ENCODE measurements at places on chromosomes 3 and 15.

DNA sequence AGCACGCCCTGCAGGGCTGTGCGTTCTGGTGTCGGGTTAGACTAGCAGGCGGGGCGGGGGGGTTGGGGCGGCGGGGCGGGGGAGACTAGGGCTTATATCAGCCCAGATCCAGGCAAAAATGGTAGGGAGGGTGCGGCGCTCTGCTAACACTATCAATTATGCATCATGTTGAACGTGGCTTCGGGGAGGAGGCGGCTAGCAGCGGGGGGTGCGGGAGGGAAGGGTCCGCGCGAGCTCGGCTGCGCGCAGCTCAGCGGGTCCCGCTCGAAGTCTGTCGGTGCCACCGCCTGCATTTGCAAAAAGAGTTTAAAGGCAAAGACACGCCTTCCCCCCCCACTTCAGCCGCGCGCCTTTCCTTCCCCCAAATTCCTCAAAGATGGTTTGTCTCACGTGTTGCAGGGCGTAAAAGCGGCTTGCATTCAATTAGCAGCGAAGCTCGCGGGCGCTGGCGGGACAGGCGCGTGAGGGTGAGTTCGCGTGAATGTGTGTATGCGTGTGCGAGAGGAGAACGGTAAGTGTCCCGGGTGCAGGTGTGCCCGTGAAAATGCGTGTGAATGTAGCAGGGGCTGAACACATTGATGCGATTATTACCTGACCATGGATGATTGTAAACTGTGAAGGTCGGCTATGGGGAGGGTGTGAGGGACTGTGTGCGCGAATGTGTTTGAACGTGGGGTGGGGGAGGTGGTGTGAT, at the start of gene ISLR2:
Gene ISLR2 (plus strand): TSS at position 432 of the 694 bp plus-strand sequence. CDS start 2,169 bp downstream, outside the sequence.
- peak; percentile 37 for DNase-seq

DNA sequence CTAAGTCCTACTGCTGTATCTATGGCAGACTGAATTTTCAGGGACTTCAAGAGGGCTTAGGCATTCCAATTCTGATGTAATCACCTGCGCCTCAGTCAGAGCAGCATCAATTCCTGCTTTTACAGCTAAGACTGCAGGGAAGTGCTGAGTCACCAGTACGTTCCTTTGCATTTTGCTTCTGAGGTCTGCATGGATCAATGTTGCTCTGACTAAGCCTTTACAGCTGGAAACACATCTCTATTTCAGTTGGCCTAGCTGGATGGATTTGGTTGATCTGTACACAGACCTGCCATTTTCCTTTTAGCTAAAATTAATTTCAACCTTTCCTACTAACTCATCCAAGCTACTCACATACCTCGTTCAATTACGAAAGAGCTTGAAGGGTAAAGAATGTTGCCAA, 51.3 kb downstream of the ETV5 start:
- no peak for DNase-seq

GRCh38 chr15:34693053-34693744, 61.6 kb downstream of the GJD2 start:
- DNase-seq: no peak

DNA sequence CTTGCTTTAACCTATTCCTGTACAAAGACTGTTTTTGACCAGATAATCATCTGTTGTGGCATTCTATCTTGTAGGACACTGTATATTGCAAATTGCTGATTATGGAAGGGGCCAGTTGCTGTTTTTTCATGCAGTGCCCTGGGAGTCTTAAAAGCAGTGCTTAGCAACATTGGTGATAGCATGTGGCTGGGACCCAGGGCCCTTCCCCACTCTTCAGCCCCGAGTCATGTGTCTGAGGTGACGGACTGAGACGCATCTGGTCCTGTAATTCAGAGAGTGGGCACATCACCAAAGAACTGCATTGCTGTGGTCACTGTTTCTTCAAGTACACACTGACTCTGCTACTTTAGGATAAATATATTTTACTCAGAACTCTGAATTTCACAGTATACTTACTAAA, 63.4 kb downstream of the SNRK start:
- DNase-seq: no peak
